ENCODE measurements at places on chromosomes 3 and 15.

GRCh38 chr15:96332637-96333121, 2.2 kb downstream of the NR2F2 start:
- DNase-seq = no peak

- no peak for DNase-seq
Measured at GRCh38 chr3:13316603-13317002, 103.5 kb downstream of the NUP210 start.

- DNase-seq = no peak
Measured at GRCh38 chr15:69818529-69818928, 279.2 kb downstream of the TLE3 start.

DNA sequence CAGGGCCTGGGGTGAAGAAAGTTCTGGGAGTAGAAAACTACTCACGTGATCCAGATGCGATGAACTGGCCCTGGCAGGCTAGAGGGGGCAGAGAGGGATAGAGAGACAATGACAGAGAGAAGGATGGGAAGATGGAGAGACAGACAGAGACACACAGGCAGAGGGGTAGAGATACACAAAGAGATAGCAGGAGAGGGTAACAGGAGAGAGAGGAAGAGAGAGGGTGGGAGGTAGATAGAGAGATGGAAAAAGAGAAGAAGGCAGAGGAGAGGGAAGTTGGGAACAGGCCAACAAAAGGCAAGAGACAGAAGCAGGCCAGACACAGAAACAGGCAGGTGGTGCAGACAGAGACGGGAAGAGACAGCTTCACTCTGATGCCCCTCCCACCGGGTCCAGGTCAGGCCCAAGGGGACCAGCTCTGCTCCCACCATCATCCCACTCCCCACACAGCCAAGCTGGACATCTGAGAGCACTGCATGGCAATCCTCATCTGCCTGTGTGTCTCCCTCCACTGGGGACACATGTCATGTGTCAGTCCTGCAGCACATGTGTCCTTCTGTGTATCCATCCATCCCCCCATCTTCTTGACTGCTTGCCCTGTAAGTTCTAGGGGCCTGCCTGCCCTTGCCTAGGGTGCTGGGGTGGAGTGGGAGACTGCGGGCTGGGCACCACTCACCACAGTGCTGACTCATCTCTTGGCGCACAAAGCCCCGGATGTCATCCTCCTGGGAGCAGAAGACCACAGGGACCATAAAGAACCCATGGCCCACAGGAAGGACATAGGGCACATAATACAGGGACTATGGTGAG, 2.2 kb upstream of the UCN2 start:
- DNase-seq = no peak

GRCh38 chr3:197942956-197943556, 6.9 kb upstream of the RPL35A start:
- DNase-seq = peak; percentile 48

- DNase-seq = peak; percentile 47
Measured at GRCh38 chr15:73897441-73898261, 24.3 kb downstream of the TBC1D21 start.

- DNase-seq = no peak
Measured at GRCh38 chr15:69724333-69724732, 271.7 kb downstream of the RPLP1 start.

DNA sequence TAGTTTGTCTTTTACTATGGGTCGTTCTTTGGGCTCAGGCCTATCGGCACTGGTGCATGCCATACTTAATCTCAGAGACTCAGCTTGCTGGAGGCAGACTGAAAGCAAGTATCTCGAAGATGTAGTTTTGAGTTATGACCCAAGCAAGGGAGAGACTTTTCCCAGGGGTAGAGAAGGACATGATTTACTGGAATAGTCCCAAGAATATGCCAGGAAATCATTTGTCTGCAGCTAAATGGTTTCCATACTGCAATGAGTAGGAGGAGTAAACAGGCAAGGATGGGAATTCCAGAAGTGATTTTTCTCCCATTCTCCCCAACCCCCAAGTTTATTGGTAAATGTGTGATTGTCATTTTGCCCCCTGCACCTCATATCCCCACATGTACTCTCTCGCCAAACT, 35.4 kb upstream of the LACTB start:
- no peak for DNase-seq

- DNase-seq = no peak
Measured at GRCh38 chr15:89226359-89227221, 5.2 kb upstream of the RLBP1 start.

DNA sequence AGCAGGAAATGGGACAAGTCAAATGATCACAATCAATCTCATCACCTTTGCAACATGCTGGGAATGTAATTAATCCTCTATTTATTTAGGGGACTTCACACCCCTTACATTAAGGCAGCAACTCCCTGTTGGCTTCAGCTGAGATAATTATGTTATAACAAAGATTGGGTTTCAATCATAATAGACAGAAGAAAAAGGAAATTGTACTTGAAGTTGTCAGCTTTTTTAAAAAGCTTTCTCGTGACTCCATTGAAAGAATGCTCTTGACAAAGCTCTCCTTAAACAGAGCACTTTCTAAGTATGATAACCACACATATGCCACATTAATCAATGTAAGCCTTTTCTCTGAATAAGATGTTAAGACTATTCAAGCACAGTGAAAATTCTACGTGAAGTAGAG, 65.7 kb downstream of the SHQ1 start:
- no peak for DNase-seq

DNA sequence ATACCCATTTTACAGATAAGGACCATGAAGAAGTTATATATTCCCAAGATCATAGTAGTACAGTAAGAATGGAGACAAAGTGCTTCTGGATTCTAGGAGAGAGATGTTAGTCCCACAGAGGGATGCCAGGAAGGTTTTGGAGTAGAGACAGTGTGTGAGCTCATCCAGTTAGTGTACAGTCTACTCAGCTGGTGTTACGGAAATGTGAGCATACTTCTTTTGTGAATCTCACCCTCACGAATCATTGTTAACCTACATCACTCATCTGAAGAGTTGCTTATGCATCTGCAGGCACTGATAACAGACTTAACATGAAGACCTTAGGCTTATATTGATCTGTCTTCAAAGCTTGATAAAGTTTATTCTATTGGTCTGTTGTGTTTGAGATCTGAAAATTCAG, 106.6 kb upstream of the PTPRG start:
- no peak for DNase-seq

DNA sequence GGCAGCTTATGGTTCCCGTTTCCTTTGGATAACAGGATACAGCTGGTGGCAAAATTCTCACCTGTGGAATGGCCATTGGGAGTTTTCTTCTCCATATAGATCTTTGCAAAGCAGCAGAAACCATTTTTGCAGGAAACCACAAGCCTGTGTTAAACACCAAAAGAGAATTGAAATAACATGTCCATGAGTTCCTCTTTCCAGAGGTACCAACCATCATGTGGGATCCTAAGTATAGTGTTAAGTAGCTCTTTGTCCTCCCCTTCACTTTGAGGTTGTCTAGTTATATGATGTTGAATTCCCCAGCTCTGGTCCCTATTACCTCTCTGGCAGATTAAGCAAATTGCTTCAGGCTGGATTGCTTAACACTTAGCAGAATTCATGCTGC, 94.9 kb downstream of the AKAP13 start:
- DNase-seq = no peak

GRCh38 chr3:1979961-1980615, 118.6 kb upstream of the CNTN4 start:
- DNase-seq = no peak

GRCh38 chr3:131231710-131232389, 149.7 kb upstream of the NUDT16 start:
- no peak for DNase-seq

DNA sequence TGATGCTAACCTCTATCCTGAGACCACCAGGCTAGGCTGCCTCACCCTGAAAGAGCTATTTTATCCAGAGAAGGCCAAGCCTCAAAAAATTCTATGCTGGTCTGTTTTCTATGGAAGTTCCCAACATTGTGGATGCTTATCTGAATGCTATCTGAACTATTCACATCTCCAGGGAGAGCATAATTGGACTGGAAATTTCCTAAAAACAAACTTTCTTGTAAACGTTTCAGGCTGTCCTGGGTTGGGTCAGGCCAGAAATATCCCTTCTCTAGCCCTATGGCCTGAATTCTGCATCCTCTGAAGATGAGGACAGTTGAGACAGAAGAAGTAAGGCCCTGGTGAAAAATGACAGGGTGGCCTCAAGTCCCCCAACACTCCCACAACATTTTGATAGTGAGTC, 706.4 kb upstream of the NR2F2 start:
- no peak for DNase-seq

GRCh38 chr3:52471371-52472238, 16.2 kb downstream of the NISCH start:
- peak; percentile 22 for DNase-seq

- DNase-seq = no peak
Measured at GRCh38 chr15:48388910-48389309, 57.7 kb downstream of the DUT start.

DNA sequence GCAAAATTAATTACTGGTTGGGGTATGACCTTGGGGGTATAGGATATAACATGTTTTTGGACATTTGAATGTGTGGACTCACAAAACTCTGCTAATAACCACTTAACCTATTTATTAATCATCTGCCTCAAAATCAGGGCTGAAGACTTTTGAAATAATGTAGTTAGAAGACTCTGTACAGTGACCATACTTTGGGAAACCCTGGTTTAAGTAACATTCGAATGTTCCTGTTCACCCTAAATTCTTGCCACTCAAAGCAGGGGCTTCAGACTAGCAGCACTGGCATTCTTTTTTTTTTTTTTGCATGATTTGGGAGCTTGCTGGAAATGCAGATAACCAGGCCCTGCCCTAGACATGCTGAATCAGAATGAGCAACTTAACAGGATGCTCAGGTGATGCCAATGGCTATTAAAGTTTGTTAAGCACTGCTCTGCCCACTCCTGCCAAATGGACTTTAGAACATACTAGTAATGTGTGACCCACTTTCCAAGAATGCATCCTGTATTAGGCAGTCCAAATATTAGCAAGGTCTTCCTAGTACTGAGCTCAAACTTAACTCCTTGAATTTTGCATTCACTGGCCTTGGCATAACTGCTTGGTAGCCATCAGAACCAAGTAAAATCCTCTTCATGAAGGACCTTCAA, 12.7 kb upstream of the ST3GAL6 start:
- no peak for DNase-seq

DNA sequence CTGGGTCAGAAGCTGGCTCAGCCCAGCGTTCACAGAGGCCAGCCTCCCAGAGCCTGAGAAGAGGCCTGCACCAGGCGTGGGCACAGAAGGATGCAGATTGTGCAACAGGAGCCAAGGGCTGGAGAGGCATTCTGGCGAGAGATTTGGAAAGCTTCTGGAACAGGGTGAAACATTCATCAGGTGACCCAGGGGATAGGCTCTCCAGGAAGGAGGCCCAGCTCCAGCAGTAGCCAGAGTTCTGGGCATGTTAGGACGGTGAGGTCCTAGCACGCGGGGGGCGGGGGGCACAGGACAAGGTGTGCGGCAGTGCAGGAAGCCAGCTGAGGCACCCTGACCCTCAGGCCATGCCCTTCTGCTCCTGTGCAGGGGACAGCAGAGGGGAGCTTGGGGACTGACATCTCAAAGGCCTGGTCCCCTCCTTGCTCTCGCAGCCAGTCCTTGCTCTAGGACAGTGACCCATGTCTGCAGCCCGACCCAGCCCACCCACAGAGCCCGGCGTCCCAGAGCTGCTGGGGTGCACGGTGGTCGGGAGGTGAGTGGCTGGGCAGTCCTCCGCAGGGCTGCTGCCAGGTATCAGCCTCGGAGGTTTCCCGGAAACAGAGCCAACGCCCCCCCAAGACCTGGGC, 111.7 kb upstream of the KLF13 start:
- DNase-seq = no peak

- no peak for DNase-seq
Measured at GRCh38 chr3:191166368-191166767, 32.7 kb upstream of the OSTN start.

- DNase-seq = no peak
Measured at GRCh38 chr3:171845481-171846284, 2.5 kb downstream of the TMEM212 start.

DNA sequence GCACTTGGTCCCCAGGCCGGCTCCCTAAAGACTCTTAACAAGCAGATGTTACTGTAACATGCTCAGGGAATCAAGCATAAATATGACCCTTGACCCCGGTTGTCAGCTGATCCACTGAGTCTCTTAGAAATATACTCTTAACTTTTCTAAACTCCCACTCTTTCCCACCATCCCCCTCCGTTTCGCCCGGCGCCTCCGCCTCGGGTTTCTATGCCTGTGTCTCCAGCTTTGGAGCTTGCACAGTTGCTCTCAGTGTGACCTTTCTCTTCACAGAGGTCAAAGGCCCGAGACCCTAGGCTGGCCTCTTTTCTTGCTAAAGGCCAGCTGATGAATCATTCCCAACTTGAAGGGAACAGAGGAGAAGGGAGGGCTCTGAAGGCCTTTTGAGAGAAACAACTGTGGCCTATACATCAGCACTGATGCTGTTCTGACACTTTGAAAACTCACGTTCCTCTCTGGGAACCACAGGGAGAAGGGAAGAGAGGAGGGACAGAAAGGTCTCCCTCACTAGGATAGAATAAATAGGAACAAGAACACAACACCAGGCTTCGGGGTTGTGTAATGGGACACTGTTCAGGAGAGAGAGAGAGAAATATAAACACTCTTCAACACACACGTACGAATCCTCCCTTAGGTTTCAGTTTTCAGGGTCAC, 484.5 kb upstream of the NR2F2 start:
- DNase-seq = no peak

- DNase-seq = no peak
Measured at GRCh38 chr3:26989037-26989436, 366.5 kb downstream of the LRRC3B start.

- DNase-seq = no peak
Measured at GRCh38 chr15:81516461-81516860, 142.4 kb upstream of the TMC3 start.

DNA sequence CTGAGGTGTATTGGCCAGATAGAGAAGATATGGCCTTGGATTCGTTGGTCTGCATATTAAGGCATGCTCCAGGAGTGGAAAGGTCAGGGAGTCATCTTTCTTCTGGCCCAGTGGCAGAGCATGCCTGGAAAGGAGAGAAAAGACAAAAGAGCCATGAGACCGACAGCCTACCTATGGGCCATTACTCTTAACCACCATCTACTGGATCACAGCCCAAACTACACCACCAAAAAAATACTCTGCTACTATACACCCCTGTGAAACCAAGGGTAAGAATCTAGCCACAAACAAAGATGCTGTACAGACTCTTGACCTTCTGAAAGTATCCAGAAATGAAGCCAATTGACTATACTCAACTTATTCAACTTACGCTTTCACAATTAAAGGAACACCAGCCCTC, 96.1 kb upstream of the PLSCR5 start:
- DNase-seq = no peak

Data from stimulated activated CD4-positive, alpha-beta T cell treated with anti-CD3 and anti-CD28 coated beads, Interleukin-4, amount 100 ng/mL, for 24 hours (primary cell).